ENCODE measurements at places on chromosomes 6 and 20. TPM values are rescaled to one million over a fixed set of nuclear protein-coding genes. Genes with fewer than 3 reads are reported as not detected.

DNA sequence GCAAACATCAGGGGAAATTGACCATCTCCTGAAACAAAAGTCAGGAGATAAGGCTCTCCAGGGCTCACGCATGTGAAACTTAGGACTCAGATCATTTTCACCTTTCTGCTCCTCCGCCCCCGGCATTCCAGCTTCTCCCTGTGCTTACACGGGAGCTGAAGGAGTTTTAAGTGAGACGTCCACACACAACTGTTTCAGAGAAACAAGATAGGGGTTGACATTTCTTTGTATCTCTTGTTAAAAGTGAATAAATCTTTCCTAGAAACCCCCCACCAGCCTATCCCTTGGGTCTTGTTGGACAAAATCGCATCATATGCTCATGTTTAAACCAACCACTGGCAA lies 46.1 kb downstream of the FAM50B start:
- DNase-seq = no peak
- H3K27me3 ChIP-seq = no peaks in the 10 kb centered on the region
- H3K4me3 ChIP-seq = no peak overlapping the region

DNA sequence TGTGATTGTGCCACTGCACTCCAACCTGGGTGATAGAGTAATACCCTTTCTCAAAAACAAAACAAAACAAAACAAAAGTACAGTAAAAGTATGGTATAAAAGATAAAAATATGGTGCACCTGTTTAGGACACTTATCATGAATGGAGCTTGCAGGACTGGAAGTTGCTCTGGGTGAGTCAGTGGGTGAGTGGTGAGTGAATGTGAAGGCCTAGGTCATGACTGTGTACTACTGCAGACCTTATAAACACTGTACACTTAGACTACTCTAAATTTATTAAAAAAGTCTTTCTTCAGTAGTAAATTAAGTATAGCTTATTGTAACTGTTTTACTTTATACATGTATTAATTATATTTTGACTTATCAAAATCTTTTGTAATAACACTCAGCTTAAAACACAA lies 46.0 kb downstream of the ZFP64 start:
- no peaks in the 10 kb centered on the region for H3K36me3 ChIP-seq
- H3K4me1 ChIP-seq = no peaks in the 10 kb centered on the region
- H3K27ac ChIP-seq = no peak overlapping the region
- no peak for DNase-seq
- no peak overlapping the region for H3K4me3 ChIP-seq

- no peaks in the 10 kb centered on the region for H3K36me3 ChIP-seq
- H3K4me3 ChIP-seq = no peak overlapping the region
- H3K27ac ChIP-seq = no peak overlapping the region
- peaks cover 18% of the 10 kb centered on the region for H3K4me1 ChIP-seq
- H3K27me3 ChIP-seq = peaks cover 11% of the 10 kb centered on the region
Measured at GRCh38 chr20:51796340-51796739, 6.0 kb downstream of the SALL4 start.

- DNase-seq = peak; percentile 68
- H3K27ac ChIP-seq = peak overlapping the region; percentile 82
- no peaks in the 10 kb centered on the region for H3K27me3 ChIP-seq
- H3K36me3 ChIP-seq = no peaks in the 10 kb centered on the region
- peaks cover 42% of the 10 kb centered on the region for H3K4me1 ChIP-seq
Measured at GRCh38 chr20:36845288-36845971, 30.5 kb upstream of the TLDC2 start.

- no peaks in the 10 kb centered on the region for H3K36me3 ChIP-seq
- peaks cover 12% of the 10 kb centered on the region for H3K4me1 ChIP-seq
- H3K27ac ChIP-seq = no peak overlapping the region
- no peaks in the 10 kb centered on the region for H3K27me3 ChIP-seq
Measured at GRCh38 chr6:140319209-140319608, 944.8 kb upstream of the CITED2 start.

DNA sequence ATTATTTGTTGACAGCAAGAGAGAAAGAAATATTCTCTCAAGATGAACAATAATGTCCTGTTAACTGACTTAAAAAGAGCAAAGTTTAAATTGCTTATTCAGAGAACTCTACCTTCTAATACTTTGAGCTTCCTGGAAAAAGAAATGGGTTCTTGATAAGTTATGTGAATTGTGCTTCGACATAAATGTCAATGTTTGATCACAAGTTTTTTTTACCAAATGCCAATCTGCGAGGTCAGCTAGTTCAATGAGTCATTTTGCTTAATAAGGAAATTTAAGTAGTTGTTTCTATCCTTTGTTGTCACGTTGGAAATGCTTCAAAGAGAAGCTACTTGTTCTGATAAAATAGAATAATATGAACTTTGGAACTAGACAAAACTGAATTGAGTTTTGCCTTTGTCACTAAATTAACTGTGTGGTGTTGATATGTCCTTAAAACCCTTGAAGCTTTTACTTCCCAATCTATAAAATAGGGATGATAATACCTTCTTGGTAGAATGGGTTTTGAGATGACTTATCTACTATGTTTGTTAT lies 642.1 kb upstream of the FLRT3 start:
- DNase-seq = no peak
- no peaks in the 10 kb centered on the region for H3K27me3 ChIP-seq
- no peaks in the 10 kb centered on the region for H3K4me1 ChIP-seq
- no peaks in the 10 kb centered on the region for H3K36me3 ChIP-seq
- H3K4me3 ChIP-seq = no peak overlapping the region

GRCh38 chr20:51712501-51713212 lies 55.5 kb downstream of the ATP9A start:
- H3K27me3 ChIP-seq = no peaks in the 10 kb centered on the region
- no peak for DNase-seq
- no peak overlapping the region for H3K4me3 ChIP-seq
- H3K4me1 ChIP-seq = no peaks in the 10 kb centered on the region

DNA sequence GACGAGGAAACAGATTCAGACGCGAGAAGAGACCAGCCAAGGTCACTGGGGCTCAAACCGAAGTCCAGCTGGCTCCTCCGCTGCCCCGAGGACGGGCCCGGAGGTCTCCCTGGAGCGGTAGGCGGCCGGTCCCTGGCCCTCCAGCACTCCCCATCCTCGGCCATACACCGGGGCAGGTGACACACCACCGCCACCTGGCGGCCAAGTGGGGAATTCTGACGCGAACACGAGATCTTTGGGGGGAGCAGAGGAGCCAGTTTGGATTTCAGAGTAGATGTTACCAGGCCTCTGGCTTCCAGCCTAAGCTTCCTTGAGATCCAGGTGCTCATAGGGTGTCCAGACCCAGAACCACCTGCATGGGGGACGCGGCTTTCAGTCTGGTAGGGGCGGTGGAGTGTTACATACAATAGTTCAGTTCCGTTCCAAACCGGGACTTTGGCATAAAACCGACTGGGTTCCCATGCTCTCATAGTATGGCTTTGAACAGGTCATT lies 16.1 kb downstream of the BPIFB1 start:
- DNase-seq = peak; percentile 89
- no peaks in the 10 kb centered on the region for H3K4me1 ChIP-seq
- no peaks in the 10 kb centered on the region for H3K27me3 ChIP-seq
- no peaks in the 10 kb centered on the region for H3K36me3 ChIP-seq
- H3K27ac ChIP-seq = no peak overlapping the region

- no peak for DNase-seq
- no peaks in the 10 kb centered on the region for H3K27me3 ChIP-seq
- H3K4me1 ChIP-seq = no peaks in the 10 kb centered on the region
- no peak overlapping the region for H3K27ac ChIP-seq
Measured at GRCh38 chr20:35690265-35690664, 8.9 kb downstream of the NFS1 start.

DNA sequence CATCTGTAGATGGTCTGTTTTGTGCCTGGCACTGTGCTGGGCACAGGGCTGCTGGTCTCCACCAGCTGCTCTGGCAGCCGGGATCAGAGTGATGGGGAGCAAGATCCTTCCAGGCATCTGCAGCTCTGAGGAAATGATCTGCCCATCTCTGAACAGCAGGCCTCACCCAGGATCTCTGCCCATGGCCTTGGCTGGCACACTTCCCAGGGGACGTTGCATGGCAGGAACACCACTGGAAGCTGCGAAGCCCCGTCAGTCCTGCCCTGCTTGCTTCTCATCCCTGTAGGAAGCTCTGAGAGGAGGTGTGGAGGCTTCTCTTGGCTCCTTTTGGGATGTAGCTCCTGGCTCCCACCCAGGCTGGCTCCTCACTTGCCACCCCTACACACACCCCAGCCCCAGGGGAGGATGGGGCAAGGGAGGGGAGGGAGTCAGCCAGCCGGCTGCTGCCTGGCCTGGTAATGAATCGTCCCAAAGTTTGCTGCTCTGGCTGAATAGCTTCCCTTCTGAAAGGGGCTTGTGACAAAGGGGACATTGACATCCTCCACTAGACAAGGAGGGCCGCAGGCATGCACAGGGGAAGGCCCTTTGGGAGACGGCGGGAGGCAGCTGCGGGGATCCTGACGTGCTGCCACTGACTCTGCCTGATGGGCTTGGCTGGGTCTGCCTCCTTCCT lies 108.9 kb downstream of the VEGFA start:
- no peaks in the 10 kb centered on the region for H3K27me3 ChIP-seq
- no peak overlapping the region for H3K4me3 ChIP-seq
- no peak overlapping the region for H3K27ac ChIP-seq
- no peak for DNase-seq
- no peaks in the 10 kb centered on the region for H3K36me3 ChIP-seq

GRCh38 chr6:170128811-170129681 lies 161.8 kb downstream of the DLL1 start:
- no peak overlapping the region for H3K4me3 ChIP-seq
- no peaks in the 10 kb centered on the region for H3K36me3 ChIP-seq
- H3K27me3 ChIP-seq = no peaks in the 10 kb centered on the region

GRCh38 chr20:59039233-59039632 lies 3.4 kb downstream of the PRELID3B start:
- H3K27ac ChIP-seq = no peak overlapping the region
- H3K36me3 ChIP-seq = peaks cover 36% of the 10 kb centered on the region
- H3K4me1 ChIP-seq = peaks cover 40% of the 10 kb centered on the region

GRCh38 chr20:41540459-41540858 lies 77.7 kb downstream of the CHD6 start:
- H3K27me3 ChIP-seq = no peaks in the 10 kb centered on the region
- H3K4me3 ChIP-seq = no peak overlapping the region
- no peaks in the 10 kb centered on the region for H3K4me1 ChIP-seq

DNA sequence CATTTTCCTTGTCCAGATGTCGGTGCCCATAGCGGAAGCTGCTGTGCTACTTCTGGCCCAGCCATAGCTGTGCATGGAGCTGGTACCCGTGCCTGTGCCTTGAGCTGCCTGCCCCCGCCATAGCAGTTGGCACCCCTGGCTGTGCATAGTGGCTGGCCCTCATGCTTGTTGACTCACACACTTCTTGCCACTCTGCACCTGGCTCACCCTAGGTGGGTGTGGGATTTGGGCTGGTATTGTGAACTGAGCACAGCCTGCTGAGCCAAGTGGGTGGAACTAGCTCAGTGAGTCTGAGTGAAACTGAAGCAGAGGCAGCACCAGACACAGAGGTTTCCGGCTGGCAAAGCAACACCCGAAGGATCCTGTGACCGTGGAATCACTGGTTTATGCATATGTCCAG lies 689.5 kb upstream of the EYS start:
- DNase-seq = no peak
- H3K4me1 ChIP-seq = no peaks in the 10 kb centered on the region
- H3K4me3 ChIP-seq = no peak overlapping the region
- H3K27me3 ChIP-seq = no peaks in the 10 kb centered on the region

GRCh38 chr6:26305641-26305969 lies 59.4 kb upstream of the BTN3A2 start:
- DNase-seq = no peak
- H3K4me1 ChIP-seq = no peaks in the 10 kb centered on the region
- no peaks in the 10 kb centered on the region for H3K36me3 ChIP-seq
- H3K27ac ChIP-seq = peak overlapping the region; percentile 86
- peak overlapping the region; percentile 36 for H3K4me3 ChIP-seq

- H3K27me3 ChIP-seq = no peaks in the 10 kb centered on the region
- DNase-seq = no peak
- no peaks in the 10 kb centered on the region for H3K4me1 ChIP-seq
- no peak overlapping the region for H3K27ac ChIP-seq
- no peak overlapping the region for H3K4me3 ChIP-seq
Measured at GRCh38 chr6:114390176-114390575, 47.4 kb upstream of the HS3ST5 start.

- no peak overlapping the region for H3K27ac ChIP-seq
- H3K4me3 ChIP-seq = no peak overlapping the region
- no peaks in the 10 kb centered on the region for H3K27me3 ChIP-seq
- H3K36me3 ChIP-seq = no peaks in the 10 kb centered on the region
- no peaks in the 10 kb centered on the region for H3K4me1 ChIP-seq
- DNase-seq = no peak
Measured at GRCh38 chr6:79928478-79928998, 18.8 kb downstream of the ELOVL4 start.

GRCh38 chr6:14799928-14800327 lies 445.9 kb upstream of the JARID2 start:
- no peak overlapping the region for H3K27ac ChIP-seq
- H3K4me1 ChIP-seq = no peaks in the 10 kb centered on the region
- H3K27me3 ChIP-seq = no peaks in the 10 kb centered on the region
- no peaks in the 10 kb centered on the region for H3K36me3 ChIP-seq

DNA sequence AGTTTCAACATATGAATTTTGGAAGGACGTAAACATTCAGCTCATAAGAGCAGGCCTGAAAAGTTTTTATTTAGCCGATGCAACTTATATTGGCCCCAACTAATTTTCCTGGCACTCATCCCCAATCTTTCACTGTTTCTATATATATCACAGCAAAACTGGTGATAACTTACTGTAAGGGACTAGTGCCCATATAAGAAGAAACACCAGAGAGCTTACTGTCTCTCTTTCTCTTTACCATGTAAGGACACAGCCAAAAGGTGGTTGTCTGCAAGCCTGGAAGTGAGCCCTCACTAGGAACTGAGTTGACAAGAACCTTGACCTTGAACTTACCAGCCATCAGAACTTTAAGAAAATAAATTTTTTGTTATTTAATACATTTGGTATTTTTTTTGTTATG lies 807.4 kb upstream of the CITED2 start:
- no peak overlapping the region for H3K4me3 ChIP-seq
- H3K27ac ChIP-seq = no peak overlapping the region
- H3K36me3 ChIP-seq = no peaks in the 10 kb centered on the region
- H3K27me3 ChIP-seq = no peaks in the 10 kb centered on the region
- DNase-seq = no peak

DNA sequence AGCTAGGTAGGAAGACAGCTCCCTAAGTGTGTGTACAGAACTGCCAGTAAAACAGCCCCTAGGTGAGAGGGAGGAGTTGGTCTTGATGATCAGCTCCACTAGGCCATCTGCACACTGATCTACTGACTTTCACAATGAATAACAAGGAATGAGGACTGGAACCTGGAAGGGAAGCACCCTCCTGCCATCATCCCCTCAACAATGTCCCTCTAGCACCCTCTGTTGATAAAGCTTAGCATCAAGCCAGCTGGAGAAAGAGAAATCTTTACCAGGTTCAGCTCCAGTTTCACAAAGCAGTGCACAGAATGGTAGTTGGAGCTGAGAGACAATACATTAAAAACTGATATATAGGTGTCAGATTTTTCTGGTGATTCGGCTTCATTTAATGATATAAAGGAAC lies 57.2 kb upstream of the IRAK1BP1 start:
- H3K36me3 ChIP-seq = no peaks in the 10 kb centered on the region
- DNase-seq = no peak
- no peaks in the 10 kb centered on the region for H3K27me3 ChIP-seq
- H3K4me1 ChIP-seq = no peaks in the 10 kb centered on the region
- no peak overlapping the region for H3K4me3 ChIP-seq

LCA5 gene
- total RNA-seq = 6.3 TPM

ZNF391 gene
- 1.1 TPM for total RNA-seq

RRAGD gene
- 21.0 TPM for total RNA-seq

DACT2 gene
- 0.44 TPM for total RNA-seq

SPINT3 gene
- not detected for total RNA-seq

MUC22 gene
- total RNA-seq = 0.06 TPM

All from upper lobe of left lung (tissue), 6 donors.